ENCODE measurements at places on chromosomes 3 and 15.

DNA sequence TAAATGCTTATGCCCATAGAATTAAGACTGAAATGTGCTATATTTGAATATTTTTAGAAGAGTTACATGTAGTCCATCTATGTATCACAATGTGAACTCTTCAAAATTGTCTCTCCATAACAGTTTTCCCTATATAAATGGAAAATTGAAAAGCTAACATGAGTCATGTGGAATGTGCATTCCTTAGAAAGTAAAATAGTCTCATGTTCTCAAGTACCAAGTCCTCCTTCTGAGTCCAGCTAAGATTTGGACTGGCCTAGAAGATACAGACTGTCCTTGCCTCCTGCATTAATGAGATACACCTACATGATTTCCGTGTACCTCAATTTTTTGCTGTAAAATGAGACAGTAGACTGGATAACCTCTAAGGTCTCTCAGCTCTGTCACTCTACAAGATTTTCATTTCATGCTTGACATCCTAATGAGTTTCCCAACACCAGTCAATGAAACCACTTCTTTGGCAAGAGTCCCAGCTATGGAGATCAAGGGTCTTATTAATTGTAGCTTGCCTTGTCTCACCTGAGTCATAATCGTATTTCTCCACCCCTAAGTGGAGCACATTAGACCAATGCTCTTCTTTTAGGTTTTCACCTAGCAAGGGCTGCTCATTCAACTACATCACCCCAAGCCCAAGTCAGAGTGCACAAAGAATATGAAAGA lies 350.6 kb upstream of the IL12A start:
- DNase-seq = no peak

GRCh38 chr3:128276146-128276435 lies 122.8 kb downstream of the EEFSEC start:
- no peak for DNase-seq

DNA sequence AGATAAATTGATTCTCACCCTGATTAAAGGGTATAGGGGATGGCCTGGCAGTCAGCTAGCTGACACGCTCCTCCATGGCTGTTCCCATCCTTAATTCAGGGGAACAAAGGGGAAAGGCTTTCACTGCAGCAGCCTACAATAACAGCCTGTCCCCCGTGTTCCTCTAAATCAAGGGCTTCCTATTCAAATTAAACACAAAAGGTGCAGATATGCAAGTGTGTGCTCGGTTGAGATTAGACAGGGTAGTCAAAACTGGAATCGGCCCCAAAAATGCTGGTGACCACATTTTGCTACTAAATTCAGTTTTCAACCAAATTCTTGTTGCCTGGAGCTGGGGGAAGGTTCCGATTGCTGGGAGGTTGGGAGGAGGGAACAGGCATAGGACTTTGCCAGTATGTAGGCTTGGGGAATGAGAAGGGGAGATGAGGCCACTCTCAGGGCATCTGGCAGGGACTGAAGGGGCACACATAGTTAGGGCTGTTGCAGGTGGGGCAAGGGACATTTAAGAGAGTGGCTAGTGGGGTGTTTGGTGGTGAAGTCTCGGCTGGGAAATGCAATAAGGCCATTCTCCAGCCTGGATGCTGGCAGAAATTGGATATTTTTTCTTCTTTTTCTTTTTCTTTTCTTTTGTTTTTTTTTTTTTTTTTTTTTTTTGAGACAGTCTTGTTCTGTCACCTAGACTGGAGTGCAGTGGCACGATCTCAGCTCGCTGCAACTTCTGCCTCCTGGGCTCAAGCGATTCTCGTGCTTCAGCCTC lies 32.9 kb upstream of the CTSH start:
- no peak for DNase-seq

- DNase-seq = no peak
These were observed 8.9 kb downstream of the RTP2 start for GRCh38 chr3:187693431-187693830.

DNA sequence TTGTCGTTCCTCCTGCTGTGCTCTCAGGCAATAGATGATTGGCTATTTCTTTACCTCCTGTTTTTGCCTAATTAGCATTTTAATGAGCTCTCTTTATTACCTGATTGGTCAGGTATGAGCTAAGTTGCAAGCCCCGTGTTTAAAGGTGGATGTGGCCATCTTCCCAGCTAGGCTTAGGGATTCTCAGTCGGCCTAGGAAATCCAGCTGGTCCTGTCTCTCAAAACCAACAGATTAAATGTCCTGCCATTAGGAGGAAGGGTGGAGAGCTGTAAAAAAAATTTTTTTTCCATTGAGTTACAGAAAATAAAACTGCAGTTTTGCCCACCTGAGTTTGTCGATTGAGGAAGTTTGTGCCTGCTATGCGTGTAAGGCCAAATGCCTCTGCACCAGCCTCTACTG lies 5.4 kb upstream of the ACSBG1 start:
- no peak for DNase-seq

- no peak for DNase-seq
These were observed 148.3 kb downstream of the DNAJB8 start for GRCh38 chr3:128318275-128318941.

DNA sequence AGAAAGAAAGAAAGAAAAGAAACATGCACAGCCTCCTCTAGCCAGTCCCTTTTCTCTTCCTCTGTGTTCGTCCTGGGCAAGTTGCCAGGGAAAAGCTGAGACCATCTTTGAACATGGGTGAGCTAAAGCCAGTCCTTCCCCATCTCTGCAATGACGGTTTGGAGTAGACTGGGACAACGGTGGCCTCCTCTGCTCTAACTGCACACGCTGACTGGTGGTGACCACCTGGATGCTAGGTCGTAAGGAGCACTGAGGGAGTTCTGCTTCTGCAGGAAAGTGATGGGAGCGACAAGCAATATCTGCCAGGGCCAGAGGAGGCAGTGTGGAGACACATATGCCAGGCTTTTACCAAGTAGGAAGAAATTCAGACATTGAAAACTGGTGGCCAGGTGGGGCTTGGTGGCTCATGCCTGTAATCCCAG lies 111.7 kb downstream of the NUP210 start:
- DNase-seq = no peak

GRCh38 chr3:156630081-156630772 lies 44.2 kb upstream of the TIPARP start:
- no peak for DNase-seq

- no peak for DNase-seq
These were observed 169.4 kb downstream of the ALDH1A2 start for GRCh38 chr15:57896114-57896513.

- DNase-seq = no peak
These were observed 3.1 kb upstream of the POLR2M start for GRCh38 chr15:57703387-57703786.

GRCh38 chr3:82475306-82475705 lies 713.9 kb upstream of the GBE1 start:
- DNase-seq = no peak

- DNase-seq = no peak
These were observed 60.0 kb downstream of the MLH1 start for GRCh38 chr3:37053337-37053736.

DNA sequence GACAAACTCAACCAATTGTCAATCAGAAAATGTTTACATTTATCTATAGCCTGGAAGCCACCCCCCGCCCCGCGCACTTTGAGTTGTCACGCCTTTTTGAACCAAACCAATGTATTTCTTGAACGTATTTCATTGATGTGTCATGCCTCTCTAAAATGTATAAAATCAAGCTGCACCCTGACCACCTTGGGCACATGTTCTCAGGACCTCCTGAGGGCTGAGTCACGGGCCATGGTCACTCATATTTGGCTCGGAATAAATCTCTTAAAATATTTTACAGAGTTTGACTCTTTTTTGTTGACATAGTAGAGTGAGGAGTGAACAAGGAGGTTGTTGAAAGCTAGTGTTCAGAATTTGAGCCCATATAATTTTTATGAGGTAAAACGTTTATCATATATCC lies 6.5 kb downstream of the MCTP2 start:
- DNase-seq = no peak

DNA sequence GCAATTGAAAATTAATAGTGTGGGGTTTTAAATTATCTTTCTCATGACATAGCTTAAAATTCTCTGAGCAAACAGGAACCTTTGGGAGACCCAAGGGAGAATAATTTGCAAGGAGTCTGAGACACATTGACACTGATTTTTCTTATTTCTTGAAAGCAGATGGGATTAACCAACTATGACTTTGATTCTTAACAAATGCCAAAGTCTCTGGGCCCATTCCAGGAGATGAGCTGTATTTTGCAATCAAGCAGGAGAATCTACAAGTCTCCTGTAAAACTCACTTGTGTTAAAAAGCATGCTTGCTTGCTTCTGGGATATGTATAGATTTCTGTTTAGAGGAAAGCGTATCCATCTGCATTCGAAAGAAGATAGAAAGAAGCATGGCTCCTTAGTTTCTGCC lies 71.3 kb upstream of the STT3B start:
- DNase-seq = no peak

DNA sequence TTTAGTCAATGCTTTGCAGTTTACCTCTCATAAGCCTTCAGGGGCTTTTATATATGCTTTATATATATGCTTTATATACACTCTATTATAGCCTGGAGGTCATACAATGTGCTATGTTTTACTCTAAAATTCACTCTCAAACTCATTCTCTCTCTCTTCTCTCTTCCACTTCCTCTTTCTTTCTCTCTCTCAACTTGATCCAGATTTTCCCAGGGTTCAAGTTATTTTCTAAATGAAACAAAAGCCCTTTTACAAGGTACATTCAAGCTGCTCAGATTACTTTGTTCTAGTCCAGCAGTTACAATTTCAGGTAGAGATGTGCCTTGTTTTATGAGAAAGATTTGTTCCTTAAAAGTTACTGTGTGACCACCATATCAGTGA lies 79.6 kb upstream of the ACP3 start:
- no peak for DNase-seq

GRCh38 chr15:33722005-33722672 lies 246.2 kb upstream of the CHRM5 start:
- DNase-seq = no peak

- DNase-seq = no peak
These were observed 155.5 kb downstream of the PLD1 start for GRCh38 chr3:171654809-171655208.

All from NCI-H187 (cell line).